ENCODE measurements at places on chromosomes 2 and 18. TPM values are rescaled to one million over a fixed set of nuclear protein-coding genes. Genes with fewer than 3 reads are reported as not detected.
A peak's percentile ranks its signal among the peaks of the same experiment; 100 is the strongest.

REG1B gene
- total RNA-seq, result not detected

PUM2 gene
- 82.5 TPM for total RNA-seq

TYMS gene
- 16.4 TPM for total RNA-seq

MITD1 gene
- total RNA-seq, result 42.6 TPM

LRRC30 gene
- total RNA-seq, result not detected

TLK1 gene
- 89.5 TPM for total RNA-seq

DNA sequence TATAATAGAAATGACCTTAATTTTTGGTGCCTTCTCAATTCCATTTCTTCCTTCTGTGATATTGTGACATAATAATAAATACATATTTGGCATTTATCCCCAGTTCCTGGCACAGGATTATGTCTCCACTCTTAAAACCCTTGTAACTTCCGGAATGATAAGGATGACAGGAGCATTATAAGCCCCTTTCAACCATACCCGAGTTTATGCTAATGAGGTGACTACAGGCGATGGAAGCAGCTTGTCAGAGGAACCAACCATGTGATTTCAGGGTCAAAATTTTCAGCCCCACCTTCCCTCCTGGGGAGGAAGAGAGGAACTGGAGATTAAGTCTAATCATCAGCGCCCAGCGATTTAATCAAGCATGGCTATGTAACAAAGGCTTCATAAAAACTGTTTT lies 528.5 kb upstream of the CRIM1 start:
- no peaks in the 10 kb centered on the region for H3K36me3 ChIP-seq
- H3K27me3 ChIP-seq, result no peaks in the 10 kb centered on the region
- no peaks in the 10 kb centered on the region for H3K4me1 ChIP-seq
- no peak overlapping the region for H3K4me3 ChIP-seq

DNA sequence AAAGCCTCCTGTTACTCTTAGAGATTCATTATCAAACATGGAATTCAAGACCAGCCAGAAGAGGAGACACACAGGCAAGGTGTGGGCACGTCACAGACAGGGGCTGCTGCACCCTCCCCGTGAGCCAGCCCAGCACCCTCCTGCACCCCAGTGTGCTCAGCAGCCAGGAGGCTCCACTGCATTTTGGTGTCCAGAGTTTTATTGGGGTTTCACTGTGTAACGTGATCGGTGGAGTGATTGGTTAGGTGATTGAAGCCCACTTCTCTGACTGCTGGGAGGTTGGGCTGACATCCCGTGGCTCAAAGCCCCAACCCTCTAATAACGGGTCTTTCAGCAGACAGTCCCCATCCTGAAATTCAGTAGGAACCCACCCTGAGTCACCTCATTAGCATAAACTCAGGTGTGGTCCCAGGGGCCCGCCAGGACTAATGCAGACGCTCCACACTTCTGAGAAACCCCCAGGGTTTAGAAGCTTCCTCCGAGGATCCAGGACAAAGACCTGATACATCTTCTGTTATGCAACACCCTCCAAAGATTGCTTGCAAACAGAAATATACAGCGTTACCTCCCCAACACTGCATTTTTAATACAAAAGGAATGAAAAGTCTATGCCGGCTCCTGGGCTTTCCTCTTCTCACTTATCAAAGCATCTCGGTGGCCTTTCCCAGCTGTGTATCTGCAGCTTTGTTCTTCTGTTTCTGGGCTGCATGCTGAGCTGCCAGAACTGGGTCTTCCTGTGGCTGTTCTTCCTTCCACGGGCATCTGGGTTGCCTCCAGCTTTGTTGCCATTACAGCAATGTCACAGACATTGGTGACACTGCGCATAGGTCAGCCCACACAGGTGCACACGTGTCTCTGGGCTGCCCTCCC lies 43.7 kb upstream of the SNED1 start:
- no peak overlapping the region for H3K27ac ChIP-seq
- DNase-seq, result peak; percentile 67
- H3K36me3 ChIP-seq, result no peaks in the 10 kb centered on the region
- no peak overlapping the region for H3K4me3 ChIP-seq
- H3K4me1 ChIP-seq, result no peaks in the 10 kb centered on the region
- no peaks in the 10 kb centered on the region for H3K27me3 ChIP-seq

DNA sequence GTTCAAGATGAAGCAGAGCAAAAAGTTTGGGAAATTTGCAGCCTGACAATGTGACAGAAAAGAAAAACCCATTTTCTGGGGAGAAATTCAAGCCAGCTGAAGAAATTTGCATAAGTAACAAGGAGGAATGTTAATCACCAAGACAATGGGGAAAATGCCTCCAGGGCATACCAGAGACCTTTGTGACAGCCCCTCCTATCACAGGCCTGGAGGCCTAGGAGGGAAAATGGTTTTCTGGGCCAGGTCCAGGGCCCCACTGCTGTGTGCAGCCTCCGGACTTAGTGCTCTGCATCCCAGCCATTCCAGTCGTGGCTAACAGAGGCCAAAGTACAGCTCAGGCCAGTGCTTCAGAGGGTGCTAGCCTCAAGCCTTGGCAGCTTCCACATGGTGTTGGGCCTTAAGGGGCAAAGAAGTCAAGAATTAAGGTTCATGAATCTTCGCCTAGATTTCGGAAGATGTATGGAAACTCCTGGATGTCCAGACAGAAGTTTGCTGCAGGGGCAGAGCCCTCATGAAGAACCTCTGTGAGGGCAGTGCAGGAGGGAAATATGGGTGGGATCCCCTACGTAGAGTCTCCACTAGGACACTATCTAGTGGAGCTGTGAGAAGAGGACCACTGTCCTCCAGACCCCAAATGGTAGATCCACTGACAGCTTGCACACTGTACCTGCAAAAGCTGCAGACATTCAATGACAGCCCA lies 314.1 kb upstream of the TRIB2 start:
- H3K27ac ChIP-seq, result no peak overlapping the region
- DNase-seq, result no peak
- H3K4me1 ChIP-seq, result no peaks in the 10 kb centered on the region
- H3K36me3 ChIP-seq, result no peaks in the 10 kb centered on the region
- peaks cover 2% of the 10 kb centered on the region for H3K27me3 ChIP-seq

DNA sequence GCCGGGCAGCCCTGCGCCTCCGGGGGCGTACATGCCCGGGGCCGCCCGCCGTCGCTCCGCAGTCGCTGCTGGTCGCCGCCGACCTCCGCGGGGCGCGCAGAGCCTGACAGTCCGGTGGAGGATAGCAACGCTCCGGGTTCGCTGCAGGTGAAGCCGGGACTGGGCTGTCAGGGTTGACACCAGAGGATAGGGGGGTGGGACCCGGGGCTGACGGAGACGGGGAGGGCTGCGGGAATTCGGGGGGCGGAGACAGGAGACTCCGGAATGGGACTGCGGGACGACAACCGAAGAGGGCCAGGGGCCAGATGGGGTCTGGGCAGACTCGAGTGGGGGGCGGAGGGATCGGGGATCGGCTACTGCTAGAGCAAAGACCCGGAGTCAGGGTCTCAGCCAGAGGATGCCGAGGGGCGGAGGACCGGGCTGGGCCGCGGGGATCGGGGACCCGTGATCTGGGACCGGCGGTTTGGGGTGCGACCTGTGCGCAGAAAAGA lies 403 bp downstream of the TMEM127 start:
- peak overlapping the region; percentile 98 for H3K4me3 ChIP-seq
- peak overlapping the region; percentile 95 for H3K27ac ChIP-seq
- H3K27me3 ChIP-seq, result no peaks in the 10 kb centered on the region

DNA sequence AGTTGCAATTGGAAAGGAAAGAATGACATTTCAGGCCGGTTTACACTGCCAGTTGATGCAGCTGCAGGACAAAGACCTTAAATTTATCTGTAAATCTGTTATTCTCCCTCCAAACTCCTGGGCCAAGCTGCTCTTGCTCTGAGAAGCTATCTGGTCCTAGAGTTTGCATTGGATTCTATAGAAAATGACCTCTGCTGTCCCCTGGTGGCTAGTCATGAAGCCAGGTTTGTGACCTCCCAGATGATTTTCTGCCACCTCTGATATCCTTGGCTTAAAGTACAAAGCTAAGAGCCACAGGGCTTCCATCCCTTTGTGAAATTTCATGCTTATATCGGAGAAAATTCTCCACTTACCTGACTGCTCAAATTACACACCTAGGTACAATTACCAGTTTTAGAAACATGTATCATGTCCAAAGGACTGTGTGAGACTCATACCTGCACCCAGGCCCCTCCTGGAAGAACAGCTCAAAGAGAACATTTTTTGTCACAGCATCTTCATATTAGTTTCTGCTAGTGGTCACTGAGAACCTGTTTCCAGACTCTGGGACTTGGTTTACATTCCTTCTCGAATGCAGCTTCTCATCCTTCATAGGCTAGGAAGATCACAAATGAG lies 28.9 kb upstream of the IER3IP1 start:
- no peak overlapping the region for H3K4me3 ChIP-seq
- no peaks in the 10 kb centered on the region for H3K36me3 ChIP-seq
- no peak for DNase-seq
- peaks cover 4% of the 10 kb centered on the region for H3K27me3 ChIP-seq
- no peaks in the 10 kb centered on the region for H3K4me1 ChIP-seq
- no peak overlapping the region for H3K27ac ChIP-seq

- peaks cover 9% of the 10 kb centered on the region for H3K4me1 ChIP-seq
- no peak for DNase-seq
Measured at GRCh38 chr18:13804305-13804704, 19.6 kb upstream of the MC5R start.

DNA sequence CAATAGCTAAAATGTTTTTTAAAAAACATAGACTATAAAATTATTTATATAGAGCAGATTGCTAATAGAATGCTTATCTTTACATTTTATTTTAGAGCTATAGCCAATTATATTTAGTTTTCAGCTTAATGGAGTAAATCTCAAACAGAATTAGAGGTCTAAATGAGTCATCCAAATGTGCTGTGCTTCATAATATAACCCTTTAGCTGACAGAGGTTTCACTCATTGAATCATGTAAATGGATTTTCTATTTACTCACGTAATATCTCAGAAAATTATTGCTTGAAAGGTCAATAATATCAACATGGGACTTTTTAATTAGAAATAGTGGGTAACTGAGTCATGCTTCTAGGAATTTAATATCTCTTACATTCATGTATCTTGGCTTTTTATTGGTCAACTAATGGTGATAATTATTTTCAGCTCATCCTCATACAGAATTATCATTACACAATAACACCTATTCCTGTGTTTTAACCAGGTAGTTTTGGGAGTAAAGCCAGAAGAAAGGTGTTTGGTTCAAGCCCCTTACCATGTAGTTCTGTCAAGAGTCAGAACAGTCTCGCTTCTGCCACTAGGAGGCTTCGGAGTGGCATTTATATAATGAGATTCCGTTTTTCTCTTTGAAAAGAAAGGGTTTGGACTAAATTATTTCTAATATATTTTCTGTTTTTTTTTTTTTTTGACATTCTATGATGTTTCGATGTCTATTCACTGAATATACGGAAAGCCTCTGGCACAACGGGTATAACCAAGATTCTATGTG lies 217.6 kb downstream of the CDH7 start:
- no peaks in the 10 kb centered on the region for H3K27me3 ChIP-seq
- H3K27ac ChIP-seq, result no peak overlapping the region
- H3K4me1 ChIP-seq, result no peaks in the 10 kb centered on the region
- DNase-seq, result no peak
- no peak overlapping the region for H3K4me3 ChIP-seq

DNA sequence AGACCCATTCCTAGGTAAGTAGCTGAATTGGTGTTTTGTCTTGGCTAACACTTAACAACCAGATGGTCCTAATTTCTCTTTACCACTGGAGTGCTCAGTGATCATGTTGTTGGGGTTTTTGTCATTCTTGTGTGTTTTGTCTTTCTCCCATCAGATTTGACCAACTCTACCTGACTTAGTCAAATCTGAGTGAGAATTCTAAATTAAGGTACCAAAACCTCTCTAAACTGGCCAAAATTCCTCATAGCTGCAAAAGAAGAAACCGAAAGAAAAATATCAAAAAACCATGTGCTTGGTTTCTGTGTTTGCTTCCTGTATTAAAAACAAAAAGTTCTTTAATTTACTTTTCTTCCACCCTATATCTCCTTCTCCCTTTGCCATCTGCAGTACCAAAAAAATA lies 350.7 kb upstream of the SPHKAP start:
- no peaks in the 10 kb centered on the region for H3K36me3 ChIP-seq
- no peak for DNase-seq
- no peaks in the 10 kb centered on the region for H3K4me1 ChIP-seq
- H3K27ac ChIP-seq, result no peak overlapping the region
- H3K27me3 ChIP-seq, result no peaks in the 10 kb centered on the region
- H3K4me3 ChIP-seq, result no peak overlapping the region

DNA sequence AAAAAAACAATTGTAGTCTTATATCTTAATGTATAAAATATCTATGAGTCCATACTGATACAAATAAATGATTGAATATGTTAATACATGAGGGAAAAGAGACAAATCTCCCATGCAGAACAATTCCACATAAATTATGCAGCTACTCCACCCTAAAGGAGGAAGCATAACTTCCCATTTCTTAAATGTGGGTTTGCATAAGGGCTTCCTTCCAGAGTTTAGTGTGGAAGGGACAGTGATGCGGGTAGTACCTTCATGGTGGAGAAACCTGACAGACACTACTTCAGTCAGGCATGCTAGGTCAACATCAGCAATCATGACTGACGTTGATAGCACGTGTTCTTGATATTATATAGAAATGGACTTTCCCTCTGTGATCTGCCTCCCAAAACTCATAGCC lies 146.9 kb upstream of the STON1 start:
- no peak overlapping the region for H3K27ac ChIP-seq
- no peak overlapping the region for H3K4me3 ChIP-seq
- H3K4me1 ChIP-seq, result no peaks in the 10 kb centered on the region
- no peaks in the 10 kb centered on the region for H3K27me3 ChIP-seq

GRCh38 chr2:188977317-188977716 lies 3.1 kb downstream of the COL3A1 start:
- no peaks in the 10 kb centered on the region for H3K36me3 ChIP-seq
- DNase-seq, result no peak
- no peaks in the 10 kb centered on the region for H3K4me1 ChIP-seq
- H3K27me3 ChIP-seq, result no peaks in the 10 kb centered on the region

GRCh38 chr2:234497594-234498235 lies 834 bp upstream of the ARL4C start:
- H3K36me3 ChIP-seq, result no peaks in the 10 kb centered on the region
- H3K4me3 ChIP-seq, result peak overlapping the region; percentile 82
- H3K4me1 ChIP-seq, result peaks cover 52% of the 10 kb centered on the region
- H3K27ac ChIP-seq, result peak overlapping the region; percentile 93

All from spleen (tissue), 13 donors.